Adrenal gland (tissue), 19 donors: ENCODE measurements at places on chromosomes 3 and 15.
A peak's percentile ranks its signal among the peaks of the same experiment; 100 is the strongest.

GRCh38 chr3:43995547-43996378 lies 245.9 kb upstream of the TOPAZ1 start:
- no peak for DNase-seq

GRCh38 chr3:53773611-53774368 lies 72.4 kb downstream of the CHDH start:
- DNase-seq: peak; percentile 84

- no peak for DNase-seq
Measured at GRCh38 chr15:84863565-84864443, 20.7 kb upstream of the SLC28A1 start.

GRCh38 chr3:36741285-36741684 lies 23.1 kb downstream of the DCLK3 start:
- no peak for DNase-seq

- no peak for DNase-seq
Measured at GRCh38 chr3:187746442-187747281, 1.4 kb upstream of the BCL6 start.

- peak; percentile 57 for DNase-seq
Measured at GRCh38 chr3:39260957-39261356, 18.9 kb downstream of the CX3CR1 start.

DNA sequence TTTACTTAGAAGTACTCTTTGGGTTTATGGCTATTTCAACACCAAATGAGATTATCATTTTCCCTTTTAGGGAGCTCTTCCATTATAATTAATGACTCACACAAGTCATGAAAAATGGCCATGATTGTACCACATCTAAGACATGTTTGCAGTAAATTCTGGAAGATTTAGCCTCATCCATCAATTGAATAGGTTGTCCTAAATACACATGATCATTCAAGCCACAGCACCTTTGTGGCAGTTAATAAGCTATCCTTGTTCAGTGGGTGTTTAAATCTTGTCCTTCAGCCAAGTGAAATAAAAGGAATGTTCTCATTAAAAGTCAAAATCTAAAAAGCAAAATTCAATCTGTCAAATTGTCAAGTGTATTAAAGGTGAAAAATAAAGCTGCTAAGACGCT lies 237.5 kb downstream of the ZPLD1 start:
- no peak for DNase-seq

DNA sequence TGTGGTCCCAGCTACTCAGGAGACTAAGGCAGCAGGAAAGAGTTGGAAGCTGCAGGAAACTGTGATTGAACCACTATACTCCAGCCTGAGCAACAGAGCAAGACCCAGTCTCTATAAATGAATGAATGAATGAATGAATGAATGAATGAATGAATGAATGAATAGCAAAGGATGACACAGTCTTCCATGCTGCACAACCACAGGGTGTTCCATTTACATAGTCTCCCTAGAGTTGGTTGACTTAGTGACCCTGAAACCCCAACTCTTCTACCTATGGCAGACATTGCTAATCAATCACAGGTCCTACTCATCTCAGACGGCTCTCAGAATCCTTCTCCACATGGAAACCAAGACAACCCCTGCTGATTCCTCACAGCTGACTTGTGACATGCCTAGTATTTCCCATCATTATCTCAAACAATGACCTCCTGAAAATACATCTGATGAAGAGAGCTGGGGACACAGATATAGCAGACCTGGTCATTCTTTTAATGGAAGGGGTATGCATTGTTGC lies 2.1 kb downstream of the IQCF5 start:
- no peak for DNase-seq

DNA sequence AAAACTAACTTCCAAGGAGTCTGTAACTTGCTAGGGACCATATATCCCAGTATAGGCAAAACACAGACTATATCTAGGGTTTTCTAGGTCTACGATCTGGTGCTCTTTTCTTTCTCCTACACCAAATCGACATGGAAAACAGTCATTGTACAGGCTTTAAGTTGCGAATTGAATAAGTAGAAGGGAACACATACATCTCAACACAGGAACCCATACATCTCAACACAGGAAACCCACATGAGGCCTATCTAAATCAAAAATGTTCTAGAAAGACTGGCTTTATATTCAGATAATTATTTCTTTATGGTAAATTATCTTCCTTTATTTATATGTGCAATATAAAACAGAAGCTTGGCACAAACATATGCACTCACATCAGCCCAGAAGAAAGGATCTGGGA lies 126.6 kb downstream of the ADAM10 start:
- no peak for DNase-seq

- no peak for DNase-seq
Measured at GRCh38 chr3:81545572-81545971, 215.9 kb downstream of the GBE1 start.

- DNase-seq: no peak
Measured at GRCh38 chr3:108127301-108127988, 36.6 kb upstream of the CD47 start.

DNA sequence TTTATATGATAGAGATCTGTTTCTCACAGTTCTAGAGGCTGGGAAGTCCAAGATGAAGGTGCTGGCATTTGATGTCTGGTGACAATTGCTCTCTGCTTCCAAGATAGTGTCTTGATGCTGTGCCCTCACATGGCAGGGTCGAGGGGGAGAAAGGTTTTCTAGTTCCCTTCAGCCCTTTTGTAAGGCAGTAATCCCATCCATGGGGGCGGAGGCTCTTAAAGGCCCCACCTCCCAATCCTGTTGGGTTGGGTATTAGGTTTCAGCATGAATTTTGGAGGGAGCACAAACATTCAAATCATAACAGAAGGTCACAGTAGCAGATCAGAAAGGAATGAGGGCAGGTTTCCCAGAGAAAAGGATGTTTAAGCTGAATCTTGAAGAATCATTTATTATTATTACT lies 601.7 kb upstream of the ZNF717 start:
- DNase-seq: no peak

DNA sequence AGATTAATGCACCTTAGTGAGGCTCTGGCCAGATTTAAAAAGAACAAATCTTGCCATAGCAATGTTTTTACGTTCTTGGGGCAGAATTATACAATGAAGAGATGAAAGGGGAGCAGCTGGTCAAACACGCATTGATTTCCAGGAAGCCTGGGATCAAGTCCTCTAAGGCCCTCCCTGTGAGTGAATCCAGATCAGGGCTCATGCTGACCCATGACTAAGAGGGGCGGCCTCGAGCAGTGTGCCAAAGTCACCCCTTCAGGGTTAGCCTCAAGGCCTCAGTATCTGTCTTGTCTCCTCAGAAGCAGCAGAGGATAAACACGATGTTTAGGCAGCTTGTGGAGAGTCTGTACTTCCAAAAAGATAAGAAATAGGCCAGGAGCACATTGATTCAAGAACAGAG lies 9.3 kb upstream of the RBP1 start:
- DNase-seq: peak; percentile 81

DNA sequence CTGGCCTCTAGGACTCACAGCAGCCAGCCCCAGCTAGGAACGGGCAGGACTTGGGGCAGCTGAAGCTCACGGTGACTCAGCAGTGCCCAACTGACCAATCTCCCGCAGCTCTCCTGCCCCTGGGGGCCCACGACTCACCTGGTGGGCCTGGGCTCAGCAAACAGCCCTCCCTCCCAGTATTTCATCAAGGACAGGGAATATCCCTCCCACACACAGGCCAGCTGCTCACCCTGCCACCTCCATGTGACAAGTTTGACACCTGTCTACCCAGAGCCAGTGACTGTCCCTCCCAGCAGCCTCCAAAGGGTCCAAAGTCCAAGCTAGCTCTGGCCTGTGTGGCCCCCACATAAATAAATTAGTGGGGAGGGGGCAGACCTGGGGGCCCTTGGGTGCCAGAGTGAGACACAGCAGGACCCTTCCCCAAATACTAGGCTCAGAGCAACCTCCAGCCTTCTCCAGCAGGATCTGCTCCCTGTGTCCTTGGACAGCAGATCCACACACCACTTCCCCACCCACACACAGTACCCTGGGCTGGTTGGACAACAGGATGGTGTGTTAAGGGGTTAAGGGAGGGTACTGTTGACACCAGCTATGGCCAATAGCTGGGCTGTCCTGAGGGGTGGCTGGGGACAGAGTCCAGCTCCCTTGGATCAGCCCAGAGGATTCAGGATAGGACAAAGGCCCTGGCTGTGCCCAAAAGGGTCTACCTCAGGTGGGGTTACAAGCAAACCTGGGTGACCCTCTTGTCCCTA lies 4.3 kb downstream of the GNAT1 start:
- no peak for DNase-seq

DNA sequence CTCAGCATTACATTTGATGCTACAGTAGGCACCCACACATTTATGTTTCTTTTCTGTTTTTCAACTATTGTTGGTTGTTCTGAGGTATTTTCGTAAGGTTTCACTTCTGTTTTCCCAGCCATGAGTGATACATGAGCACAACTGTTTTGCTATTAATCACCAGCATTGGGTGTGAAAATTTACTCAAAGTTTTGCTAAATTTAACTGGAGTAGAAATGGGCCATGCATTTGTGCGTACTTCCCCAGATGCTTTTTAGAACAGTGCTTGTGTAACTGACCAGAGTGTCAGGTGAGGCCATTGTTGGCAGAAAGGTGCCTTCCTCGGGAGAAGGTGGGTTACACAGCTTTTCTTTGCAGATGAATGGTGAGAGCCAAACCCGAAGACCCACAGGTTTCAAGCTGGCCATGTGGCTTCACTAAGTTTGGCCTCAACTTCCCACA lies 70.4 kb downstream of the ST6GAL1 start:
- DNase-seq: no peak

GRCh38 chr3:168093790-168094189 lies 1.9 kb downstream of the GOLIM4 start:
- DNase-seq: no peak

GRCh38 chr3:79405183-79405582 lies 362.6 kb downstream of the ROBO1 start:
- no peak for DNase-seq

DNA sequence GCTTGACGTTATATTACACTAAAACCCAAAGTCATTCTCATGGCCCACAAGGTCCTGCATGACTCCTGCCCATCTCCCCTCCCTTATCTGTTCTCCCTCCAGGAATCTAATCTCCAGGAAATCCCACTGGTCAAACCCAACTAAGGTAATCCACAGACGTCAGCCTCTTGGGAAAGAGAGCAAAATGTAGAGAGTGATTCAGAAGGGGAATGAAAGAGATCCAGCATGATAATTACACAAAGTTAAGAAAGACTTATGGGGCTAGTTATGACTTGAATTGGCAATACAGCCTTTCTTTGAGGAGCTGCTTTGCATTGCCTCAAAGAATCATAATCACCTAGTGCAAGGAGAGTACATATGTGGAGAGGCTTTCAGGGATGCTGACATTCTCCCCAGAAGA lies 137.8 kb upstream of the MYRIP start:
- no peak for DNase-seq

DNA sequence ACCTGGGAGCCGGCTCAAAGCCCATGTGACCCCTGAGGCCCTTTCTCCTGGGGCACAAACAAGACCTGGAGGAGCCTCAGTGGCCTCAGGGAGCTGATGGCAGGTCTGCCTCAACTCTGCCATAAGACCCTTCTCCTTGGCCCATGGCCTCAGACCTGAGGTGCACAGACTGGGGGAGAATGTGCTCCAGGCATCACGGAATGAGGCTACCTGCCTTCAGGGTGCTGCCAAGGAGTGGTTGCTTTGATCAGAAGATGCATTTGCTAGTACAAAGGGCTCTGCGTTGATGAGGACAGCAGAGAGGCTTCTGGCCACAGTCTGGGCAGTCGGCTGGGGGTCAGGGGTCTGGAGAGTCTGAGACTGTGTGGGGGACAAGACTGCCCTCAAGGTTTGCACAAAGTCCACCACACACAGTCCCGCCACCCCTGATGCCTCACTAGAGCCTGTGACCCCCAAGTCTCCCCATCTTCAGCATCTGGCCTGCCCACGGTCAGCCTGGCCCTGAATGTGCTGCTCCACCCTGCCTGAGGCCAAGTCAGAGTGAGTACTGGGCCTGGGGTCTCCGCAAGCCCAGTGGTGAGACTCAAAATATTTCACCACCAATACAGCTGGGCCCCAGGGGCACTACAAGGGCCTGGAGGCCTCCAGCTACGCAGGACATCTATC lies 26.6 kb downstream of the ALDH1L1 start:
- peak; percentile 6 for DNase-seq

- DNase-seq: no peak
Measured at GRCh38 chr3:147529551-147529950, 120.4 kb downstream of the ZIC1 start.

- no peak for DNase-seq
Measured at GRCh38 chr15:89501646-89502045, 5.3 kb upstream of the RHCG start.

DNA sequence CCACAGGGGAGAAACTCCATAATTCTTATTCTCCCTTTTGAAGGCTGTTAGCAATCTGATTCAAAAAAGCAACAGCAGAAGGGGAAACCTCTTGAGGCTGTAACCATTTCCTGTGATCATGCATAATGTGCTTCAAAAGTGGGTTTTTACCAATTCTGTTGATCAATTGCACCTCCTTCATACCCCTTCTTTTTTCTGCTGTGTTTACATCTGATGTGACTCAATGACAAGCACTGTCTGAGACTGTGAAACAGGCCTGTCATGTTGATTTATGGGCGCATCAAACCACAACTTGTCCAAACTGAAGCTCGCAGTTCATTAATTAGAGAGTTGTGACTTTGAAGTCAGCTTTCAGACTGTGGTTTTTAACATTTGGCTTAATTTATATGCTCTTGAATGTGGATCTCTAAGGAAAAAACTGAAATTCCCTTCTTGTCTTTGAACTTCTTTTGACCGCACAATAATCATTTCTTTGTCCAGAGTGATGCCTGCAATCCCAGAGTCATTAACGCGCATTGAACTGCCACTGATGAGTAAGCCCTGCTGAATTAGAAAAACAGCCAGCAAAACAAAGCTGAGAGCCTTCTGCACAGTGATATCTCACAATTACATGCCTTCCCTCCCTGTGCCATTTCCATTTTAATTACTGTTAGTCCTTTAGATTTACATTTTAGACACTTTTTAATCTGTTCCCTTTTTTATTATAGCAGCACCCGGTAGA lies 532.8 kb downstream of the FOXP1 start:
- no peak for DNase-seq

- no peak for DNase-seq
Measured at GRCh38 chr3:58474967-58475578, 16.8 kb upstream of the KCTD6 start.

GRCh38 chr15:96002890-96003859 lies 327.3 kb upstream of the NR2F2 start:
- no peak for DNase-seq

GRCh38 chr3:84998545-84998944 lies 39.8 kb downstream of the CADM2 start:
- DNase-seq: no peak

GRCh38 chr3:70360979-70361760 lies 48.7 kb upstream of the MDFIC2 start:
- DNase-seq: no peak

- no peak for DNase-seq
Measured at GRCh38 chr15:56737791-56738190, 4.5 kb upstream of the ZNF280D start.

- DNase-seq: no peak
Measured at GRCh38 chr3:139466360-139466759, 10.0 kb downstream of the RBP2 start.

- no peak for DNase-seq
Measured at GRCh38 chr3:115186351-115187148, 39.5 kb upstream of the ZBTB20 start.
